Activated T-helper 9 cell treated with anti-CD3 and anti-CD28 coated beads, Interleukin-2, amount 50 U/mL, for 16 hours (primary cell): ENCODE measurements at places on chromosomes 1 and 21.

GRCh38 chr21:41707960-41708330 is 58.9 kb downstream of the RIPK4 start:
- no peak for DNase-seq

DNA sequence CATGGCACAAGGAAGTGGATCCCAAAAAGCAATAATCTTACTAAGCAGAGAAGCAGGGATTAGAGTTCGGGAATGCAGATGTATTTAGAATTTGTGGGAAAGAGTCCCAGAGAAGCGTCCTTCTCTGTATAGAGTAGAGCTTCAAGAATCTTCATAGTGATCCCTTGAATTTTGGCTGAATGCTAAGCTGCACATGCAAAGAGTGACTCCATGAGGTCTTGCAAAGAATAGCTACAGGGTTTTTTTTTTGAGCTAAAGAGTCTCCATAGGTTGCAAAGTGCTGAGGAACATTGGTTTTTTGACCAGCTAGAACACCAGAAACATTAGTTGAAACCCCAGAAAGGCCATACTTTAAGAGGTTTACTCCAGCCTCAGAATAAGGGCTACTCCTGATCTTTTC is 206.7 kb downstream of the CTH start:
- no peak for DNase-seq

- DNase-seq: no peak
Observed at GRCh38 chr1:197841158-197841557, 61.3 kb upstream of the C1orf53 start.

DNA sequence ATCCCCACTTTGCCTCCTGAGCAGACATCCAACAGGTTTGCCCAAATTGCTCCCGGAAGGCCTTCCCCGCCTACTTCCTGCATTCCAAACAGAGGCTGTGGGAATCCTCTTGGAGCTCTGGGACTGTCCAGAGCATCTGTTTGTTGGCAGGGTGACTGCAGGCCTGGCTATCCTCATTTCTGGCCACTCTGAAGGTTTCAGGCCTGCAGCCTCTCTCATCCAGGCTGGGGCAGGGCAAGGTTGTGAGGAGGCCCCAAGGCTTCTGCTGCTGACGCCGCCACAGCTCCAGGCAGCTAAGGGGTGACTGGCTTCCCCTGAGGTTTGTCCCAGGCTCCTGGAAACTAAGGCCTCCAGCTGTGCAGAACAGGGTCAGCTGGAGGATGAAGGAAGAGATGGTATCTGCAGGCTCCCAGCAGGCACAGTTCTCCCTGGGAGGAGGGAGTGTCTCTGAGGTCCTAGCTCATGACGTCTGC is 11.3 kb downstream of the CDK18 start:
- DNase-seq: no peak

GRCh38 chr1:165703648-165704047 is 5.3 kb upstream of the ALDH9A1 start:
- no peak for DNase-seq

GRCh38 chr1:82185084-82185483 is 384.4 kb downstream of the ADGRL2 start:
- no peak for DNase-seq

- DNase-seq: no peak
Observed at GRCh38 chr21:34369741-34370140, 5.6 kb upstream of the SMIM11 start.

DNA sequence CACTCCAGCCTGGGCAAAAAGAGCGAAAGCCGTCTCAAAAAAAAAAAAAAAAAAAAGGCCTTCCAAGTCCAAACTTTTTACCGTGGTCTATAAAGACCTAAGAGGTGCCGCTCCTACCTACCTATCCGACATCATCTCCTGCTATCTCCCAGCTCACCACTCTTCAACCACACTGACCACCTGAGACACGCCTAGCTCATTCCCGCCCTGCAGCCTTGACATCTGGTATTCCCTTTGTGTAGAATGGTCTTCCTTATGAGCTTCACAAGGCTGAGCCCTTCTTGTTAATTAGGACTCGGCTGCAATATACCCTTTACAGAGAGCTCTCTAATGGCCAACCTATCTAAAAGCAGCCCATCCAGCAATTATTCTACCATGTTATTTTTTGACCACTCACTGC is 680 bp downstream of the MAGOH start:
- no peak for DNase-seq

DNA sequence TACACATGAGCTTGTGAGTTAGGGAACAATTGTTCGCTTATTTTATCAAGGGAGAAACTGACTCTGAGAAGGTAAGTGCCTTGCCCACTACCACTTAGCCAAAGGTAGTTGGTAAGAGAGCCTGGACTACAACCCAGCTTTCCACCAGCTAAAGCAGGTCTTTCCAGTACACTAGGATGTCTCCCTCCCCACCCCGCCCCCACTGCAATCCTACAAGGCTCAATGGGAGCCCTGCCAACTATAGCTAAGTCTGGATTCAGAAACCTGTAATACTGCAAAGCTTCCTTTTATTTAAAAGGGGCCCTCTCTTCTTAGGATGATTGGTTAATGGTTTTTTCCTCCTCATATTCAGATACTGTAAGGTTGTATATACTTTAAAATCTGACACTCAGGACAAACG is 102.0 kb upstream of the C8B start:
- no peak for DNase-seq

GRCh38 chr21:15370462-15370975 is 305.7 kb upstream of the NRIP1 start:
- no peak for DNase-seq

- DNase-seq: no peak
Observed at GRCh38 chr1:1440262-1441001, 4.9 kb downstream of the VWA1 start.

DNA sequence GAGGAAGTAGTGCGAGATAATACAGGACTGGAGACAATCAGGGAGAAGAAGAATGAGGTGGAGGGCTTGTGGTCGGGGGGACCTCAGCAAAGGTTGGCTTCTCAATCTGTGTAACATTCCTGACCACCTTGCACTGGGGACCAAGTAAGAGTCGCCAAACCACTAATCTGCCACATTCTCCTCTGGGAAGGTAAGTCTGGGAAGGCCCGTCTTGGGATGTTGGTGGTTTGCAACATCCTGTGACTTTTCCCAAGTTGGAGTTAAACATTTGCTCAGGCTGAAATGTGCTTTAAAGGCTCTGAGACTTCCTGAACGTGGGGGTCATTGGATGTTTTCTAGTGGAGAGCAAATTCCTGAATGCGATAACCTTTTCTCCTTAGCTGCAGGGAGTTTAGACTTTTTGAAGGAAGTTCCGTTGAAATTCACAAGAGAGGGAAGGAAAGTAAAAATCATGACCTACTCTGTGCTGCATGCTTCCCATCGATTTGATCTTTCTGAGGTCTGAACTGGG is 325.9 kb downstream of the RPS6KC1 start:
- no peak for DNase-seq

- no peak for DNase-seq
Observed at GRCh38 chr1:114341856-114342255, 169.1 kb downstream of the TRIM33 start.

DNA sequence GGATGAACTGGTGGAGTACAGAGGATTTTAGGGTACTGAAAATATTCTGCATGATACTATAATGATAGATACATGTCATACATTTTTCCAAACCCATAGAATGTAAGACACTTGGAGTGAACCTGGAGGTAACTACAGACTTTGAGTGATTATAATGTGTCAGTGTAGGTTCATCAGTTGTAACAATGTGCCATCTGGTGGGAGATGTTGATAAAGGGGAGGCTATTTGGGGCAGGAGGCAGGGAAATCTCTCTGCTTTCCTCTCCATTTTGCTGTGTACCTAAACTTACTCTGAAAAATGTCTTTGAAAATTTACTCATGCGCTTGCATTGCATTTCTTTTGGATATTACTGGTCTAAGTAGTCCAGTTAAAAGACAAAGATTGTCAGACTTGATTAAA is 35.2 kb downstream of the PTBP2 start:
- no peak for DNase-seq

DNA sequence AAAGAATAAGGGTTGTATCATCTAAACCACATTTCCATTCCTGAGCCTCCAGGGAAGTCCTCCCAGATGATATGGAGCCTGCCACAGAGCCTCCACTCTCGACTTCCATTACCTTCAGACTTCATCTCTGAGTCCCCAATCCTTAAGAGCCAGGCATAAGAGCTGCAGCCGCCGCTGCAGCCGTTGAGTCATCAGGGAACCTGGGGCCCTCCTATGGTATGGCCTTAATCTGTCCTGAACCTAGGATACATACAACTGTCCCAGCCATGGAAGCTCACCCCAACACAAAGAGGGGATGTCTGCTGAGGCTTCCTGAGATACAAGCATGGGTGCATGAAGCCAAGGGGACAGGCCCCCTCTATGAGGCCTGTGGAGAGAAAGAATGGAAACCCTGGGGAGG is 16.3 kb downstream of the TAL1 start:
- no peak for DNase-seq

- DNase-seq: no peak
Observed at GRCh38 chr1:203183828-203184227, 2.7 kb downstream of the CHI3L1 start.
